ENCODE measurements at places on chromosomes 6 and 20.

- no peak for DNase-seq
These were observed 35.1 kb upstream of the BTN3A2 start for GRCh38 chr6:26329763-26330511.

GRCh38 chr6:126764671-126765070 is 353.8 kb upstream of the RSPO3 start:
- no peak for DNase-seq

- no peak for DNase-seq
These were observed 55.3 kb upstream of the DDR1 start for GRCh38 chr6:30829033-30829432.

GRCh38 chr6:24903681-24904080 is 32.1 kb downstream of the RIPOR2 start:
- DNase-seq = no peak

GRCh38 chr20:57615445-57615811 is 4.8 kb downstream of the ZBP1 start:
- DNase-seq = no peak

- DNase-seq = no peak
These were observed 4.5 kb upstream of the GPSM3 start for GRCh38 chr6:32196682-32197616.

GRCh38 chr20:48287021-48287494 is 501.8 kb upstream of the SULF2 start:
- no peak for DNase-seq

- DNase-seq = no peak
These were observed at the start of gene HLA-DOA for GRCh38 chr6:33008944-33009861. Gene HLA-DOA (minus strand): TSS chr6:33009591.

- DNase-seq = no peak
These were observed 192.6 kb downstream of the HIVEP2 start for GRCh38 chr6:142752348-142752747.

DNA sequence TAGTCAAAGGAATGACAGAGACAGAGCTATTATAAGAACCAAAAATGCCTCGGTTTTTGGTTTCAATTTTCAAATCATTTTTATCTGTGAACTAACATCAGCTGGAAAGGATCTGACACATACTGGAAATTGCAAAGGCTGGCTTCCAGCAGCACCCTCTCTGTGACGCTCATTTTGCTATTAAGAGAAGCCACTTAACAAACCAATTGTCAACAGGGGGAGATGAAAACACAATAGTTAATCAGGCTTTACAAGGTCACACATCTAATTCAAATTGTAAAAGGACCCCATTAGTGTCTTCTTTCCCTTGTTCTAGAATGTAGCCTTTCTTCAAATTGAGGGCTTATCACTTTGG is 160.5 kb downstream of the TFAP2B start:
- no peak for DNase-seq

- DNase-seq = no peak
These were observed 55.5 kb upstream of the SLCO4A1 start for GRCh38 chr20:62586799-62587198.
